ENCODE measurements at places on chromosomes 6 and 20.

- DNase-seq = peak; percentile 21
Measured at GRCh38 chr20:44218446-44218845, 7.9 kb upstream of the OSER1 start.

DNA sequence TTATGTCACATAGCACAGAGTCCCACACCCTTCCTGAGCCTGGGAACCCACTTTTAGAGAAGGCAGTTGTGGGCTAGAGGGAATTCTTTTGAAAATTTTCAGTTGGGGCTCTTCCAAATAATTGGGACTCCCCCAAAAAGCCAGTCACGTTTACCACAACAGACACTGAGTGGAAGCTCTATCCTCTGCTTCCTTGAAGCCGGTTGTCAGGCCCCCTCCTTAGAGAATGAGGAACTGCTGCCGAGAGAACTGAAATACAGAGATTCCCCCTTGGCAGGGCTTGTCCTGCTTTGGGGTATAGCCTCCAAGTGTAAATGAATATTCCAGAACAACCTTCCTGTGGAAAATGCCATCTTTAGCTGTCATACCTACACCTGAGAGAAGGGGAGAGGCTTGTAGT is 2.7 kb upstream of the JAG1 start:
- DNase-seq = no peak

DNA sequence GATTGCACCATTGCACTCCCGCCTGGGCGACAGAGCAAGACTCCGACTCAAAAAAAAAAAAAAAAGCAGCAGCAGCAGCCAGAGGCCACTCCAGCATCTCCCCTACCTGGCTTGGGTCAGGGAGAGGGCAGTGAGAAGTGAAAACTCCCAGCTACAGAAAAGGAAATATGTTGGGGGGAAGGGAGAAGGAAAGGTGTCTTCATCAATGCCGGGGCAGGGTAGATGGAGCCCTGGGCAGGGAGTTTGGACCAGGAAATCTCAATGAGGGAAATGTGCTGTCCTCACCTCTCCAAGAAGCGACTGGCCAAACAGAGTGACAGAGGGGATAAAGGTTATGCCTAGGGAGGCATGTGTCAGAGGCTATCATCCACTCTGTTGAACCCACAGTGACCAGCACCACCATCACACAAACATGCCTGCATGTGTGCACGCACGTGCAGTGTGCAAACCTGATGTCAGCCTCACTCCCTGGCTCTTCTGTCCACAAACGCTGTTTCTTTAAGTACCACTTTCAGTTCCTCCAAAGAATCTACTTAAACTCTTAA is 887 bp upstream of the AIF1 start:
- no peak for DNase-seq

GRCh38 chr6:117771403-117771802 is 96.1 kb downstream of the NUS1 start:
- DNase-seq = no peak

DNA sequence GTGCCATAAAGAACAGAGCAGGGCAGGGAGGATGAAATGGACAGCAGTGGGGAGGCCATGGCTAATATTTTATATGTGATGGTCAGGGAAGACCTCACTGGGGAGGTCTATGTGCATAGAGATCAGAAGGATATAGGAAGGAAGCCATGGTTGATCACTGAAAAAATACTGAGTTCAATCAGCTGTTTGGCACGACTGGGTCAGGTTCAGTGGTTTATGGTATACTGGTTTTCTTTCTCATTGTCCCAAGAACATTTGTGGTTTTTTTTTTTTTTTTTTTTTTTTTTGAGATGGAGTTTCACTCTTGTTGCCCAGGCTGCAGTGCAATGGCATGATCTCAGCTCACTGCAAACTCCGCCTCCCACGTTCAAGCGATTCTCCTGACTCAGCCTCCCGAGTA is 78.3 kb upstream of the TIAM2 start:
- no peak for DNase-seq

GRCh38 chr6:154615483-154616025 is 105.1 kb upstream of the CNKSR3 start:
- DNase-seq = no peak

- no peak for DNase-seq
Measured at GRCh38 chr6:135581211-135581610, 83.7 kb upstream of the AHI1 start.

DNA sequence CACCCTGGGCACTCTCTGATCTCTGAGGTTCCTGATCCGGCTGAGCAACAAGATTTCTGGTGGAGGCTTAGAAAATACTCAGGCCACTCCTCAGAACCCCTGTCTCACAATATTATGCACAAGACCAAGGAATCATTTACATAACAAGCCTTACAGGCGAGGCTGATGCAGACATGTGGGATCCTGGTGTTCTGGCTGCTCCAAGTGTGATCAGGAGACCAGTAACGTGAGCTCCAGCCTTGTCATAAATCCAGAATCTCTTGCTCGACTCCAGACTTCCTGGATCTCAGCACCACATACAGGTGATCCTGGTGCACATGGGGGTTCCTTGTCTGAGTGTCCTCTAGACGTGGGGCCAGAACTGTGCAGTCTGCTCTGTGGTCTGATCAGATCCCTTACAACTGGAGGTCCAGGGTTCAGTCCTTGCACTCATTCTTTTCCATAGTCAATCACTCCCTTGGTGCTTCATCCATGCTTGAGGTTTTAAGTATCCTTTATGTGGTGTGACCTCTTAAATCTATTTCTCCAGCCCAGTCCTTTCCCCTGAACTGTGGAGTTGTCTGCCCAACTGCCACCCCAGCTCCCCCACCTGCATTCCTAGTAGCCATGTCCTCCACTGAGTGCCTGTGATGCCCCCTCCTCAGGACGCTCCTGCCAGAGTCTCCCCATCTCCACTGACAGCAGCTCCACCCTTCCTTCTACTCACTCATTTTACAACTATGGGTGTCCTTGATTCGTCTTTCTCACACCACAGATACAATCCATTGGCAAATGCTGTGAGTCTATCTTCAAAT is 5.1 kb downstream of the HLA-C start:
- no peak for DNase-seq

DNA sequence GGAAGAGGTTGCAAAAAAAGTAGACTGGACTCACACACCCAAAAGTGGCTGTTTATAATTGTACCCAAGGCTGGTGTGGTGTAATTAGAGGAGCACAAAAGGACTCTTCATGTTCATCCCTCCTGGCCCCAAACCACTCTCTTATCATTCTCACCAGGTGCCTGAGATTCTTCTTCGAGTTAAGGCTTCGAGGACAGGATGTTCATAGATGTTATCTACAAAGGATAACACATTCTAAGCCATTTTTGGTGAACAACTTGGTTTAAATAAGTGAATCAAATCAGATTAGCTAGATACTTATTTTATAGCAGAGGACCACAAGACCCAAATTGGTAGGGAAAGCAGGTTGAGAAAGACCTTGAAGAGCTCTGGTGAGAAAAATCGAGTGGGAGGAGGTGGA is 73.1 kb upstream of the SUPT3H start:
- no peak for DNase-seq

- DNase-seq = no peak
Measured at GRCh38 chr6:110419028-110419739, 3.8 kb upstream of the DDO start.

- DNase-seq = no peak
Measured at GRCh38 chr6:21277601-21278374, 315.8 kb upstream of the SOX4 start.

DNA sequence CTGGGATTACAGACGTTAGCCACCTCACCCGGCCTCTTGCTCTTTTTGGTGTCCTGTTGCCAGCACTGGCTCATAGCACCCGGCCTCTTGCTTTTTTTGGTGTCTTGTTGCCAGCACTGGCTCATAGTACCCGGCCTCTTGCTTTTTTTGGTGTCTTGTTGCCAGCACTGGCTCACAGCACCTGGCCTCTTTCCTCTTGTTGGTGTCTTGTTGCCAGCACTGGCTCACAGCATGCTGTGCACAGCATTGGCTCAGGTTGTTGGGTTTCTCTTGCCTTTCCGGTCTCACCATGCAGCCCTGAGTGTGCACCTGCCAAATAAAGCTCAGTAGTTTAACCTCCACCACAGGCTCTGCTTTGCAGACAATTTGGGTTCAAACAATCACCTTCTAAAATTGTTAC is 208.2 kb downstream of the THBS2 start:
- DNase-seq = no peak

- no peak for DNase-seq
Measured at GRCh38 chr20:2108987-2109386, 7.4 kb downstream of the STK35 start.

GRCh38 chr20:58797371-58798338 is 53.0 kb downstream of the GNAS-AS1 start:
- DNase-seq = no peak

GRCh38 chr20:61949714-61950640 is 115.7 kb downstream of the TAF4 start:
- no peak for DNase-seq

DNA sequence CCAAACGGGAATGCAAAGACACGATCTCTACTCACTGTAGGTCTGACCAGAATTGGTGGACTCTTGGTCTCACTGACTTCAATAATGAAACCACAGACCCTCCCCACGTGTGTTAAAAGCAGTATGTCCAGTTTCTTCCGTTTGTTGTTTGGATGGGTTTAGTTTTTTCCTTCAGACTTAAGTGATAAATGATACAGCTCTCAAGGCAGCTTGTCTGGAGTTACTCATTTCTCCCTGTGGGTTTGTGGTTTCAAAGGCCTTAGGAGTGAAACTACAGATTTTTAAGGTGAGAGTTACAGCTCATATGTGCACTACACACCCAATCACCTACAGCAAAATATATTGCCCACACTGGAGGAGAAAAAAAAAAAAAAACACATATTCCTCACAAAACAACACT is 86.7 kb upstream of the STMND1 start:
- DNase-seq = no peak

DNA sequence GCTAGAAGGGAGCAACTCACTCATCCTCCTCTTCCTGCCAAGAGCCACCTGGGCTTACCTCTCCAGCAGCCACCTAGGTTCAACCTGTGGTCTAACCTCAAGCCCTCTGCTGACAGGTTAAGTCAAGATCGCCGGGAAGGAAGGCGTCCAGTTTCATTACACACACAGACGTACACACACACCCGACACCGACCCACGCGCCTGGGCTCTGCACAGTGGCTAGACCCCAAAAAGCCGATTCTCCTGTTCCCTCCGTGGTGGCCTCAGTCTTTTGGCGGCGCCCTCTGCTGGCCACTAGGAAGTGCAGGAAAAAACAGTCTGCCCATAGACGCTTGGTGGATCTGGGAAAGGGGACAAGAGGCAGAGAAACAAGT is 52.8 kb downstream of the MRPL14 start:
- peak; percentile 54 for DNase-seq

GRCh38 chr20:31475472-31476293 is 595 bp downstream of the REM1 start:
- DNase-seq = no peak

DNA sequence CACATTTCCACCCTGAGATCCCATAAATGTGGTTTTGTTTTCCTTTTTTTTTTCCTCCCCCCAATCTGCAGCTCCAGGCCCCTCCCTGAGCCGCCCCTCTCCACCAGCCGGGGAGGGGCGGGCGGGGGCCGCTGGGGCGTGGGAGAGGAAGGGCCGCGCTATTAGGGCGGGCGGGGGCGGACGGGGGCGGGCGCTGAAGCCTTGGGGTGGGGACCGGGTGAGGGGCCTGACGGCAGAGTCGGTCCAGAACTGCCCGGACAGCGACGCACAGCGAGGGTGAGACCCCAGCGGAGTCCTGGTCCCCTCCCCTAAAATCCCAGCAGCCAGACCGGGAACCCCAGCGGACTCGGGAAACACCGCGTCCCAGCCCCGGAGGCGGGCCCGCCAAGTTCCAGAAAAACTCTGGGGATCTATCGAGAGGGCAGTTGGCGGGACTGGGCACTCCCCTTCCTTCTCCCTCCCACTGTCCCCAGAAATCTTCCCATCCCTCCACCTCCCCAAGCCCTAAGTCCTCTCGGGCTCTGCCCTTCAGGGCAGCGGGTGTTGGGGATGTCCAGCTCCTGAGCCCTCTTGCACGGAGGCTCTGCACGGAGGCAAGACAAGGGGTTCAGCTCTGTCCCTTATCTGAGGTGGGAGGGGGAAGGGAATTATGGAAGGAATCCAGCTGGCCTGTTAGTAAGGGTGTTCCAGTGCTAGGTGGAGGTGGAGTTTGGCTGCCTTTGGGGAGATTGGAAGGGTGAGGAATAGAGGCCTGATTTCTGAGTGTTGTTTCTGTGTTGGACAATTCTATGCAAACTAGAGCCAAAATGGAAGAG is at the start of gene PRICKLE4:
PRICKLE4 (plus strand) TSS at position 232 of the 815 bp plus-strand sequence. CDS start 2,692 bp downstream, outside the sequence.
- DNase-seq = no peak

DNA sequence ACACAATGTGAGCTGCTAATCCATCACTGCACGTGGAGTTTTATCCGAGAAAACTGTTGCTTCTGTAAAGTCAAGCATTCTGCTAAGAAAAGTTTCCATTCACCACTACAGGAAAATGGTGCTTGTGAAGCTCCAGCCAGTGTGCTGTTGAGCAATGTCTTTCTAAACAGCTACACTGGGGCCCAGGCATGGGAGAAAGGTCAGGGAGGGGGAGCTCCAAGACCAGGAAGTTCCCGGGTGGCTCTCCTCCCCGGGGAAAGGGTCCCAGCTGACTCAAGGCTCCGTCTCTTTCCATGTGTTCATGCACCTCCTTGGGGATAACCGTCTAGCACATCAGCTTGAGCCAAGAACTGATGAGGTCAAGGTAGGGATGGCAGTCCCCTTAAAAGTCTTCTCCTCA is 20.5 kb downstream of the RPP40 start:
- no peak for DNase-seq

DNA sequence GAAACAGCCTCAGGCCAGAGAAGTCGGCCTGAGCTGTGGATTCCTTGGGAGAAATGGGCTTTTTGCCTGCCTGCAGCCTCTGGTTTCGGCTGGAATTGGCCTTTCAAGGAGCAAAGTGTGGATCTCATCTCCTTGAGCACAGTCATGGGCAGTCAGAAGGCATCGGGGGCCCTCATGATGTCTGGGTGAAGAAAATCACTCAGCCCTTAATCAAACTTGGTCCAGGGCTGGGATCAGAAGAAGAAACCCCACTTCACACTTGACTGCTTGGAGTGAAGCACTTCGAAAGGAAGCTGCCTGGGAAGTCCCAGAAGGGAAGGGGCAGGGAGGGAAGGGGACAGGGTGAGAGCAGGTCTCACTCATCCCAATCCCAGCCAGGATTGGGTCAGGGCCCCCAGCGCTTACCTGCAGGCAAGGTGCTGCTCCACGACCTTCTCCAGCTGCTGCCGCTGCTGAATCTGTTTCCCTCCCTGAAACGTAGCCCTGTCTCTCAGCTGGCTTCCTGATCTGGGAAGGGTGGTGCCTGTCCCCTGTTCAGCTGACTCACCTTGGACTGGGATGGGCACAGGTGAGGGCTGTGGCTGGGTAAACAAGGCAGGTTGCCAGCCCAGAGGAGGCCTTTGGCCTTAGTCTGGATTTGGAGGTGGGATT is at the start of gene SDCBP2:
SDCBP2 (minus strand) TSS at position 460 of the 651 bp plus-strand sequence. CDS start 8,723 bp downstream, outside the sequence.
- DNase-seq = no peak

DNA sequence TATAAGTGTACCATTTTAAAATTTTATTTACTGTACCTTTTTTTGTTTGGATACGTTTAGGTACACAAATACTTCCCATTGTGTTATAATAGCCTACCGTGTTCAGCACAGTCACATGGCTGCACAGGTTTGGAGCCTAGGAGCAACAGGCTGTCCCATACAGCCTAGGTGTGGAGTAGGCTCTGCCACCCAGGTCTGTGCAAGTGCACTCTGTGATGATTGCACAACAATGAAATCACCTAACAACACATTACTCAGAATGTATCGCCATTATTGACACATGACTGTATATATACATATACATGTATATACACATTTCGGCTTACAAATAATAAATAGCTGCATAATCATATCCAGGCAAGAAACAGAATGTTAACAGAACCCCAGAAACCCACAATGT is 15.4 kb downstream of the SERAC1 start:
- no peak for DNase-seq
